ENCODE measurements at places on chromosomes 5 and 9.

GRCh38 chr9:89706086-89706485, 101.3 kb downstream of the GADD45G start:
- DNase-seq = no peak

GRCh38 chr9:1871626-1872419, 143.3 kb upstream of the SMARCA2 start:
- DNase-seq = no peak

DNA sequence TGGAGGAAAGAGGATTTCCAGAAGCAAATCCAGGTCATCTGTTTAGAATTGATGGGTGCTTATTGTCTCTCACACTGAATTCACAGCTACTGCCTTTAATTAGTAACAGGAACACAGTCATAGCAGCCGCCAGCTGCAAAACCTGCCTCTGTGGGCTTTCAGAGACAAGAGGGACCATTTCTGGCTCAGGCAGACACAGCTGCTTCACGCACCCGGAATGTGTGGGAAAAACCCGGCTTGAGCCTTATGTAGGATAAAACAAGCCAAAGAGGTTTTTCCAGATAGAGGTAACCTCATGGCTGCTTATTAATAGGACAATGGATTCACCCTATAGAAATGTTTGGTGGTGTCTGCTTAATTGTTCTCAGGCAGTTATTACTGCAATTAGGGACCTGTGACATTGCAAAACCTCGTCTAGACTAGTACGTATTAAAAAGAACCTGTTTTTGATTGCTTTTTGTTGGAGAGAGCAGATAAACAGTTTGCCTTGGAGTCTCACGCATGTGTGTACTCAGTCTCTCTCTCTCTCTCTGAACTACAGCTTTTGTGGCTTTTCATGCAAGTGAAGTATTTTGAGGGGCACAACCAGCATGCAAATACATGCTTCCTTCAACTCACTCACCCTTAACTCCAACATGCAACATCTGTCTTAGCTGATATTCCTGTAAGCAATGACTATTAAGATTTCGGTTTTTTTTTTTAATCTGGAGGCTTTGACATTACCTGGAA, 302.7 kb downstream of the PLK2 start:
- no peak for DNase-seq

DNA sequence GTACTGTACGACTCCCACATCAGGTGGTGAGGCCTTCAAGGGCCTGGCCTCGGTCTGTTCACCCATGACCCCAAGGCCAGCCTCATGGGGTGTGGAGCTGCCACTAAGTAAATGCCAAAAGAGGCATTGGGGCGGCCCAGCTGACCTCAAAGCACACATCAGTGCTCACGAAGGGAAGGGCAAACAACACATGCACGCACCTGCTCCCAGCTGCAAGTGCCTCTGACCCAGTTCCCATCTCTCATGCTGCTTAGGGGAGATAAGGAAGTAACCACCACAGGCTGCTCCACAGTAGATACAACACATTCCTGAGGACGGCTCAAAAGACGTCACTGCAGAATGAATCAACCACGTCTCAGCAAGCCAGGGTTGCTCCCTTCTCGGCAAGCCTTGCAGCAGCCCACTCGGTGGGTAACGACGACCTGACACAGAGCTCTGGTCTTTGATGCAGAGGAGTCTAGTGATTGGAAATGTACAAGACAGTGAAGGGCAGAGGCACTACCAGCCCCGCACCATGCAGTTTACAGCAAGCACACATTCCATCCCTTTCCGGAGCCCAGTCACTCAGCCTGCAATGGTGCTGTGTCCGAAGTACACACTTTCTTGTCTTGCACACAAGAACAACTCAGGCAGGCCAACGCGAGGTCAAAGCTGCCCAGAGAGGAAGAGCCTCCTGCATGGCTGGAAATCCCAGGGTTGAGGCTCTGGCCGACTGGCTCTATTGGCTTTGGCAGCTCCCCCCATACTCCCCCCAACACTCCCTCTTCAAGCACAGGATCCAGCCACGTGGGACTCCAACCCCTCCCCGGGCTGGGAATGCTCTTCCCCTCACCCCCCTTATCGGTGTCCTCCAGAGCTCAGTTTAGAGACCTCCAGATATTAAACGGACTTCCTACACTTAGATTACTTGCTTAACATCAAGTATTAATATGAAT, 31.8 kb downstream of the FABP6 start:
- no peak for DNase-seq

- DNase-seq = no peak
Observed at GRCh38 chr9:6598249-6598725, 47.2 kb downstream of the GLDC start.

- DNase-seq = no peak
Observed at GRCh38 chr9:34685591-34685990, 5.5 kb downstream of the CCL19 start.

DNA sequence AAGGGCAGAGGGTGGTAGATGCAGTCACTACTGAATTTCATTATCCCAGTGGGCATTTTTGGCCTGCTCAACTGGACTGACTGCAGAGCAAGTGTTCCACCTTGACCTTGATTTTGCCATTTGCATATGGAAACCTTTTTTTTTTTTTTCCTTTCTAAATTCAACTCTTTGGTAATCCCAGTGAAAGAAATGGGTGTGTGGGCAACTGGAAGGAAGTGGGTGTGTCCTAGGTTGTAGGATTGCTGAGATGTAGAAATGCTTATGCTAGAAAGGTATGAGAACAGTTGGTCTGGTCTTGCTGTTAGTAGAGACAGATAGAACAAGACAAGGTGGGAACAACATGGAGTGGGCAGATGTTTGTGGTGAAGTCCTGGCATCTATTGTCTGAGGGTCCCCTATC, 7.8 kb upstream of the IL12B start:
- no peak for DNase-seq

DNA sequence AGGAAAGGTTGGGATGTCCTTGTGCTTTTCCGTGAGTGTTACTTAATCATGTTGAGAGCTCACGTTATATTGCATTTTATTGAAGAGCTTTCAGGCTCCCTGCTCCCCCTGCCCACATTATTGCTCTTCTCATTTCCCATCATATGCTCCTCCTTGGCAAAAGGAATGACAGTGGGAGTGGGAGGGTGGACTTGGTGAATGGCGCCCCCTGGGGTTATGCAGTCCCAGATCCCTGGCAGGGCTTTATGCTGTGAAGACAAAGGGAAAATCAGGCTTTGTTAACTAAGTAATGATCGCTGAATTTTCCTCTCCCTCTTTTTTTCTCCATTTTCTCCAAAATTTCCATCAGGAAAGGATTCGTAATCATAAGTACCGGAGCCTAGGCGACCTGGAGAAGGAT, 166.6 kb downstream of the SMARCA2 start:
- no peak for DNase-seq

- no peak for DNase-seq
Observed at GRCh38 chr9:126442636-126443035, 116.0 kb downstream of the MVB12B start.

- no peak for DNase-seq
Observed at GRCh38 chr5:32511776-32512374, 67.3 kb upstream of the ZFR start.

GRCh38 chr9:121991307-121991661, 101.8 kb downstream of the TTLL11 start:
- no peak for DNase-seq

- no peak for DNase-seq
Observed at GRCh38 chr9:126208216-126208758, 118.3 kb upstream of the MVB12B start.

DNA sequence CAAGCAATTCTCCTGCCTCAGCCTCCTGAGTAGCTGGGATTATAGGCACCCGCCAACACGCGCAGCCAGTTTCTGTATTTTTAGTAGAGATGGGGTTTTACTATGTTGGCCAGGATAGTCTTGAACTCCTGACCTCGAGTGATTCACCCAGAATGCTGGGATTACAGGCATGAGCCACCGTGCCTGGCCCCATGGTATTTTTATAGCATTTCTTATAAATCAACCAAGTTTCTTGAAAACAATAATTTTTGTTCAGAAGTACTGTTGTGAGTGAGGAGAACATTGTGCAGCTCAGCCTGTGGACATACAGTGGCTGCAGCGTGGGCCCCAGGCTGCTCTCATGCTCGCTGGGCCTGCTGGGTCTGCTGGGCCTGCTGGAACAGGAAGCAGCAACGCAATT, 45.3 kb downstream of the MAP1B start:
- DNase-seq = no peak

DNA sequence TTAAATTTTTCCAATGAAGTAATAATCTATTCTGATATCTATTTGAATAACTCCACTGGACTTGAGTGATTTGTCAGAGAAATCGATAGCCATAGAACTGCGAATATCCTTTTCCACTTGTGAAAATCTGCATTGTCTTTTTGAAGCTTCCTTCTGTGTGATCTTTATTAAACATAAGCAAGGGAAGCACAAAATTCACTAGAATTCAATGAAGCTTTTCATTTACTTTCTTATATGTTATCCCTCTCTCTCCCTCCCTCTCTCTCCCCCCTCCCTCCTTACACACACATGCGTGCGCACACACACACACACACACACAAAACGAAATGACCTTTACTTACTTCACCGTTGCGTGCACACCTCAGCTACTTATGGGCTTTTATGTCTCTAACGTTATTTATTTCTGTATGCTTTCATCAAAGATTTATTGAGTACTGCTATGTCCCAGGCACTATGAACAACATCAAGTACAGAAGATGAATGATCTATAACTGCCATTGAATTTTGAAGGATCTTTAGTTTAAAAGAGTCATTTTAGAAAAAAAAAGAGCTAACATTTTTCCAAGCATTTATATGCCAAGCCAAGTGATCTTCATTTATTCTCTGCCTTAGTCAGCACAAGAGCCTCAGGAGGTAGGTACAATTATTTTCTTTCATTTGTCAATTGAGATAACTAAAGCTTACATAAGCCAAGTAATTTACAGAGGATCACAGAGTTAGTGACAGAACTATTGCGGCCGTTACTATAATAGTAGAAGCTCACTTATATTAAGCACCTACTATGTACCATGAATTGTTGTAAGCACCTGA, 32.8 kb upstream of the CCNG1 start:
- DNase-seq = no peak

DNA sequence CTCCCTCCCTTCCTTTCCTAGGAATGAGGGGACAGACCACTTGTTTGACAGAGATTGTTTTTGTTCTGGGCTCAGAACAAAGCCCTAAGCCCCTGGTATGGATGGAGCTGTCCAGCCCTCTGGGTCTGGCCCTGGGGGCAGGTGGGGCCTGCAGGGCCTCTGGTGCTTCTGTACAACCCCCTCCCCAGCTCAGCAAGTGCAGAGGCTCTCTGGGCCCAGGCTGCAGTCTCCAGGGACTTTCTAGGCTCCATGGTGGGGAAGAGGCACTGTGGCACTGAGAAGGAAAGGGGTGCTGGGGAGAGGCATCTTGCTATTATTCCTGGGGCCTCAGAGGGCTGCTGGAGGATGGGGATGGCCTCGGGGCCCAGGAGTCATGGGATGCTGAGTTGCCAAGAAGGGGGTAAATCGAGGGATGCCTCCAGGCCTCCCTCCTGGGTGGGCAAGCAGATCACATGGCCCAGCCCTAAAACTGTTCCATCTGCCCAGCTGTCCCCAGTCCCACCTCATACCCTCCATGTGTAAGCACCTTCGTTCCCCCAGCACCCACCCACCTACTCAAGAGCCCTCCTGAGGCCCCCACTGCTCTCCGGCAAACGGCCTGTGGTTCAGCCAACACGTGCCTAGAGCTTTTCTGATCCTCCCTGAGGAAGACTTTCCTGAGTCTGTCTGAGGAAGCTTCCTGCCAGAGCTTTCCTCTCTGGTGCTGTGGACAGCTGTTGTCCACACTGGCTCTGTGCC, 225.7 kb downstream of the CACNA1B start:
- DNase-seq = no peak

DNA sequence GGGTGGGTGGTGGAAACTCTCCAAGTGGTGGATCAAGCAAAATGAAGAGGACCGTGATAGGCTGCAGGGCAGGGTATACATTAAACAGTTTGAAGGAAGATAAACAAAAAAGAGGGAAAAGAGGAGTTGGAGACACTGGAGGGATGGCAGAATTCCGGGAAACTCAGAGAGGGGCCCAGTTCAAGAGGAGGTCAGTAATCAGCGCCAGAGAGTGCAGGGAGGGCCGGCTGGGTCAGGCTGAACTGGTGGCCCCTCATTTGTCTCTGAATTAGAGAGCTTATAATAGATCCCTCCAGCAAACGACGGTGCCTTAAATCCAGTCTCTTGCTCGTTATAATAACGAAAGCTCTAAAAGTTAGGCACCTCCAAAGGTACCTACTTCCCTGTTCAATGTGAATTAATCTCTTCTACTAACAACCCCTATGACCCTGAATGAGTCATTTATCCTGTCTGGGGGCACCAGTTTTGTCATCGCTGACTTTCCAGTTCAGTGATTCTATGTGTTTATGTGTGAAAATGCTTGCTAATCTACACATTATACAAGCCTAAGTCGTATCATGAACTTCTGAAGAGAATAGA, 2.4 kb upstream of the ZSWIM6 start:
- DNase-seq = no peak

GRCh38 chr5:64331597-64332277, 166.1 kb downstream of the RNF180 start:
- DNase-seq = no peak

DNA sequence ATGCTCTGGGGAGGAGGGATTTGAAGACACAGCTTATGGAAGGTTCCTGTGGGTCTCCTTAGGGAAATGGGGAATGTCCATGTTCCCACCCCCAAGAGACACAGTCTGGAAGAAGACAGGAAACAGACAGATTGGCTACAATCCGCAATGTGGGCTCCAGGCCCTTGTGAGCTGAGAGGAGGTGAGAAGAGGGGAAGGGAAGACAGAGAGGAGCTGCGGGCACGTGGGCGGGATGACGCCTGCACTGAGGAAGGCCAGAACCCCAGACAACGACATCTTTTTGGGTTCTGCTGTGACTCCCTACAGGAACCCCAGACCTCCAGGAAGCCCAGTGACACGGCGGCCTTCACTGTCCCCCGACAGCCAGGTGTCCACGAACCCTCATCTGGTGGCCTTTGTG, 29.9 kb upstream of the NKD2 start:
- DNase-seq = no peak

- no peak for DNase-seq
Observed at GRCh38 chr5:31614151-31615020, 24.5 kb upstream of the PDZD2 start.

GRCh38 chr9:114853071-114853855, 47.4 kb upstream of the TNFSF15 start:
- no peak for DNase-seq

DNA sequence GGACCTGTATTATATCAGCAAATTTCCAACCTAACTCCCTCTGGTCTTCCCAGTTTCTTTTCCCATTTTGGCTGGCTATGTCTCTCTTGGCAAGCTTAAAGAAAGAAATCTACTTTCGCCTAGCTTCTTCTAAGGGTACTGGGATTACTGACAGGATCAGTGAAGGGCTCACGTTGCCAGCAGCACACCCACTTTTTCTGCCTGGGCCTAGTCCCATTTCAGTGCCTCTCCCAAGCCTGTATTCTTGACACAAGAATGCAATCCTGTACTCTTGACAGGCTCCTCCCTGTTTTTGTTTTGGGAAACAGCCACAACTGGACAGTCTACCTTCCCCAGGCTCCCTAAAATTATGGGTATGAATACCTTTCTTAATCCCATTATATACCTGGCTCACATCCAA, 170.5 kb downstream of the EPB41L4A start:
- DNase-seq = no peak

Data from stimulated activated CD8-positive, alpha-beta memory T cell treated with anti-CD3 and anti-CD28 coated beads, Interleukin-2, amount 100 ng/mL, for 48 hours (primary cell).